ENCODE measurements at places on chromosomes 16 and 17. TPM values are rescaled to one million over a fixed set of nuclear protein-coding genes. Genes with fewer than 3 reads are reported as not detected.

The KRT12 gene
- total RNA-seq: not detected

The TPSAB1 gene
- not detected for total RNA-seq

The ACE gene
- not detected for total RNA-seq

The MAP2K3 gene
- total RNA-seq: 7.6 TPM

The SCGB1C2 gene
- not detected for total RNA-seq

The KRTAP1-5 gene
- total RNA-seq: 0.27 TPM

The PLCD3 gene
- total RNA-seq: 157 TPM

The KRTAP4-6 gene
- total RNA-seq: not detected

The EPX gene
- total RNA-seq: 0.08 TPM

The CFAP97D1 gene
- not detected for total RNA-seq

The FBXO39 gene
- total RNA-seq: 0.06 TPM

The SLC9A5 gene
- 1.4 TPM for total RNA-seq

The RTN4RL1 gene
- total RNA-seq: 1.3 TPM

The TMEM204 gene
- not detected for total RNA-seq

GRCh38 chr16:74871608-74872007 lies 97.0 kb upstream of the FA2H start:
- no peak for DNase-seq

GRCh38 chr16:25523183-25523582 lies 168.6 kb upstream of the HS3ST4 start:
- DNase-seq: no peak

- peak; percentile 56 for DNase-seq
Observed at GRCh38 chr16:66250686-66251431, 115.6 kb upstream of the CDH5 start.

GRCh38 chr17:30256756-30257506 lies 21.4 kb upstream of the SLC6A4 start:
- DNase-seq: no peak

DNA sequence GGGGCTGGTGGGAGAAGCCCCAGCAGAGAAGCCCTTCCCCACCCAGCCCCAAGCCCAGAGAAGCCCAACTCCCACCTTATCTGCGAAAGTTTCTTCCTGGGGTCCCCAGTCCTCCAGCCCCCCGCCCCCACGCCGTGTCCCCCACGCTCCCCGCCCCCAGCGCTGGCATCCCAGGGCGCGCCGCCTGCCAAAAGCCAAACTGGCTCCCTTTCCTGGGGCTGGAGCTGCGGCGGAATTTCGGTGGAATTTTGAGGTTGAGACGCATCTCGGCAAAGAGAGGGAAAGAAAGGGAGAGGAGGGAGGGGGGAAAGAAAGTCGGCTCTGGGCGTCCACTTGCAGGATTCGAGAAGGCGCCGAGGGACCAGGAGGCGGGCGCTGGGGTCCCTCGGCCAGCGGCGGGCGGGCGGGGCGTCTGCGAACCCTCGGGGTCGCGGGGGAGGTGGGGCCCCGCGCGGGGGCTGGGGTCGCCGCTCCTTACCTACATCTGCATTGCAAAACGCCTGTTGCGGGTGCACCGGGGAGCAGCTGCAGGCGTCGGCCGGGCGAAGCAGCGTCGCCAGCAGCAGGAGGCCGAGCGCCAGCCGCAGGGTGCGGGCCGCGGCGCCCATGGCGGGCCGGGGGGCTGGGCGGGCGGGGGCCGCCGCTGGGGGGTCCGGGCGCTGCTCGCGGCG lies 571 bp downstream of the TIMP2 start:
- DNase-seq: no peak

GRCh38 chr17:33073416-33073815 lies 81.8 kb downstream of the SPACA3 start:
- no peak for DNase-seq

- DNase-seq: peak; percentile 58
Observed at GRCh38 chr16:46673320-46674013, 15.5 kb downstream of the VPS35 start.

DNA sequence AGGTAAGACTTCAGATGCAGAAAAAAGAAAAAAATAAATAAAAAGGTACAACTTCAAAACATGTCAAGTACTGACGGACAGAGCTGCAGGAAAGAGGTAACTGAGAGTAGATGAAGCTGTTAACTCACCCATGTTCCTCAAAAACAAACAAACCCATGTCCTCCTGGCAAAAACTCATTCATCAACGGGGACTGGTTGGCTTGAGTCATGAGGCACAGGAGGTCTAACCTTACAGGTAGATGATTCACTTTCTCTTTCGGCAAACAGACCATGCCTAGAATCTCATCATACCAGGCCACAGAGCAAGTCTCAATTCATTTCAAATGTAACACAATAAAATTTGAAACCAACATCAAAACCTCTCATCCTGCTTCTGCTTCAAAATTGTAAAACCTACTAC lies 12.3 kb upstream of the FASN start:
- DNase-seq: no peak

- DNase-seq: no peak
Observed at GRCh38 chr16:65002265-65002664, 119.6 kb downstream of the CDH11 start.

DNA sequence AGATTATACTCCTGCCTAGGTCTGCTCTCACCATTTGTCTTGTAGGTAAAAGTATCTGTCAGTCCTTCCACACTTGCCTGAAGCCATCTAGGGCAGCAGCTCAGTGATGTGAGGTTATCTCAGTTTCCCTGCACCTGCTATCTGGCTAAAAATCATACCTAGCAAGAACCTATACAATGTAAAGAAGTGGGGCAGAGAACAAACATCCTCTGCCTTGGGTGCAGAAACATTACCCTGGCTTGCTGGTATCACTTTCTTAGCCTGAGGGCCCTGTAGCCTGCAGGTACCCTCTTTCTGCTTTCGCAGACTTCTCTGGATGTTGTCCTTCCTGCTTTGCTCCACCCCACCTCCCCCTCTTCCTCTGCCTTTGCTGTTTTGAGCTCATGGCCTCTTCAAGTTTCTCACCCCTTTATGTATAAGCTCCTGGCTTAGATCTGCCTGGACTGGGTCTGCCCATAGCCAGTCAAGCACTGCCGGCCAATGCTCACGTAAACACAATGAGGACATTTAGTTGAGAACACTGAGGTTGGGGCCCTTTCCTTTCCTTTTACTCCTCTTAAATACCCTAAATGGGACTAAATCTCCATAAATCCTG lies 8.7 kb upstream of the SDK2 start:
- DNase-seq: no peak

GRCh38 chr16:73048292-73049080 lies 558 bp upstream of the ZFHX3 start:
- no peak for DNase-seq

GRCh38 chr17:82217530-82218204 lies 5.0 kb upstream of the CCDC57 start:
- DNase-seq: peak; percentile 83

DNA sequence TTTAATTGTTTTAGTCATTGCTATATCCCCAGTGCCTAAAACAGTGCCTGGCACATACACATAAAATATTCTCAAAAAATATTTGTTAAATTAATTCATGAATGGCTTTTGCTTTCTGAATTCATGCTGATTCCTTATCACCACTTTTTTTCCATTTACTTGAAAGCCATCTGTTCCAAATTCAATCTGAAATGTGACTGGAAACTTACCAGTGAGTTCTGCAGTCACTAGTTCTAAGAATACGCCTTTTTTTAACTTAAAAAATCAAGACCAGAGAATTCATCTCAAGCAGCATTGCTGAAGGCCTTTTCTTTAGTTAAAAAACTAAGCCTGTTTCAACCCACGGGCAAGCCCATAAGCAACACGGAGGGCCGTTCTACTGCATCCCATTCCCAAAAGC lies 114.0 kb upstream of the ERCC4 start:
- DNase-seq: no peak

- peak; percentile 81 for DNase-seq
Observed at GRCh38 chr16:11621920-11622651, 35.4 kb upstream of the LITAF start.

DNA sequence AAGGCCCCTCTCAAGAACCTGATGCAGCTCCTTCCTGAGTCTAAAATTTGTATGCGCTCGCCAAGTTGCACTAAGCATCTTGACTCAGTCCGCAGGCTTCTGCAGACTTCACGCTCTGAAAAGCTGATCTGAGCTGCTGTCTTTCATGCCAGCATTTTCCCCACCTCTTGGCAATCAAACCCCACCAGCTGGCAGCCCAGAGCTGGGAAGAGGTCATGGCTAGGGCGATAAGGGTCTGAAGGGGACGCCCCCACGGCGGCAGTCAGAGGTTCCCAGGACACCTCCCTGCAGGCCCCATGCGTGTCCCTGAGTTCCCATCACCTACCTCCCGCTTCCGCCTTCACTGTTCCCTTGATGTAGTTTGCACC lies 5.1 kb upstream of the UNC13D start:
- no peak for DNase-seq

- DNase-seq: peak; percentile 4
Observed at GRCh38 chr16:61050547-61050946, 985.7 kb downstream of the CDH8 start.

- DNase-seq: no peak
Observed at GRCh38 chr16:72635104-72635503, 412.8 kb downstream of the ZFHX3 start.

DNA sequence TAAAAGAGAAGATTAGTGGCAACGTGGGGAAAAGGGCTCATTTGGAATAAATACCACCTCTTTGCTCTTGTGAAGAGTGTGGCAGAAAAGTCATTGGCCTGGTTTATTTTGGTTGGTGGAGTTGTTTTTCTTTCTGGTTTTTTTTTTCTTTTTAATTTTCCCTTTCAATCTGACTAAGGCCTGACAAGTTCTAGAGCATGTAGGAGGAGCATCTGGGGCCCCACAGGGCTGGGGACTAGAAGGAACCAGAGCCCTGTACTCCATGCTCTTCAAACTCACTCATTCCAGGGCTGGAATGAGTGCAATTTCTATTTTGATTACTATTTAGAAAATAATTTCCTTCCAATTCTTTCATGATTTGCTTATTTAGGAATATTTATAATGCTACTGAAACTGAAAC lies 13.3 kb downstream of the IRX5 start:
- no peak for DNase-seq

DNA sequence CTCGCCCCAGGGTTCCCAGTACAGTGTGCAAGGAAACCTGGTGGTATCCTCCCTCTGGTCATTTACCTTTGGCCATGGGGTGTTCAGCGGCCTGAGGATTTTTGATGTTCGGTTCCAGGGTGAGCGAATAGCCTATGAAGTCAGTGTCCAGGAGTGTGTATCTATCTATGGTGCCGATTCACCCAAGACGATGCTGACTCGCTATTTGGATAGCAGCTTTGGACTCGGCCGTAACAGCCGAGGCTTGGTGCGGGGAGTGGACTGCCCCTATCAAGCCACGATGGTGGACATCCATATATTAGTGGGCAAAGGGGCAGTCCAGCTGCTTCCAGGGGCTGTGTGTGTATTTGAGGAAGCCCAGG lies 1.2 kb downstream of the AOC2 start:
- no peak for DNase-seq

- peak; percentile 44 for DNase-seq
Observed at GRCh38 chr17:45316434-45317110, at the start of gene MAP3K14. MAP3K14 (minus strand) TSS chr17:45317020; CDS start chr17:45290745, 26,275 bp downstream.

DNA sequence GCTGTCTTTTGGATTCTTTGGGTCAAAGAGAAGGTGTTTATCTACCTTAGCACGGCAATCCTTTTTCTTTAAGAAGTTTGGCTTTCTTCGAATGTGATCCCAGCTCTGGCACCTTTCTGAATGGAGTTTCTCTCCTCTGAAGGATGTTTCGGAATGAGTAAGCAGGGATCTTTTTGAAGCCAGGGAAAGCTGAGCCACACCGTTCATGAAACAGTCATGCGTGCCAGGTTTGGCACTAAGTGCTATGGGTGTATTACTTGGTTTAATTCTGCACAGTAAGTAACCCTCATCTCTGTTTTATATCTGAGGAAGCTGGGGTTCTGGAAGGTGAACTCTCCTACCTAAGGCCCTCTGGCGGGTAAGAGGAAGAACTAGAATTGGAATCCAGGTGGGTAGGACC lies 234.5 kb downstream of the NTN1 start:
- no peak for DNase-seq

- DNase-seq: no peak
Observed at GRCh38 chr16:20878682-20879147, 21.4 kb downstream of the DCUN1D3 start.
